ENCODE measurements at places on chromosomes 13 and 19.

DNA sequence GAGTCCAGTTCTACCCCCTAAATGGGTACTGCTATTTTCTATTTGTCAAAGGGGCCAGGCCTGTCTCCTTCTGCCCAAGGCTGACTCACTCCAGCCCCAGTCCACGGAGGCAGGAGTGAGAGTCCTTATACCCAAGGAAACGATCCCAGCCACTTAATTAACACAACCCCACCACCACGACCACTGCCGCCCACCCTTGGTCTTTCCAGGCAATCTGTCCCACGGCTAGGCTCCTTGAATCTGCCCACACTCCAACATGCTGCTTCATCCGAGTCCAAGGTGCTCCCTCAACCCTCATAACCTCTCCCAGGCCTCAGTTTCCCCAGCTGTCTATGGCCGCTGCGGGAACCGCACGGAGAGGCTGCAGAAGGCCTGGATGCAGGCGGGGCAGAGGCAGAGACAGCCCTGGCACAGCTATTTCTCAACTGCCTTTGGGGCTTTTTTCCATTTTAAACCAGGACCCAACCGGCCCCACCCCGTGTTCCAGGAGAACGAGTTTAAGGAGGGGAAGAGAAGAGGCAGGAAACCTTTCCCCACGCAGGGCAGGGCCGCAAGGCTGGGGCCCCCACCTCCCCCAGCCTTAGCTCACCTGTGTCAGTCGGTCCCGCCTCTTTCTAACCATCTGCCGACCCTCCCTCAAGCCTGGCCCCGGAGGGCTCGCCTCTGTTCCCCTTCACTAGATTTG, 746 bp downstream of the RAB3D start:
- no peak for DNase-seq

GRCh38 chr19:50478901-50479715, 2.5 kb upstream of the GARIN5A start:
- DNase-seq, result peak; percentile 33

GRCh38 chr13:51585696-51586095, 1.4 kb downstream of the WDFY2 start:
- DNase-seq, result no peak

GRCh38 chr19:56900573-56901097, 60.1 kb upstream of the PEG3 start:
- no peak for DNase-seq

- no peak for DNase-seq
Observed at GRCh38 chr19:52990759-52991418, 22.8 kb upstream of the ERVV-1 start.

GRCh38 chr13:39957868-39958677, 302.6 kb downstream of the COG6 start:
- DNase-seq, result no peak

DNA sequence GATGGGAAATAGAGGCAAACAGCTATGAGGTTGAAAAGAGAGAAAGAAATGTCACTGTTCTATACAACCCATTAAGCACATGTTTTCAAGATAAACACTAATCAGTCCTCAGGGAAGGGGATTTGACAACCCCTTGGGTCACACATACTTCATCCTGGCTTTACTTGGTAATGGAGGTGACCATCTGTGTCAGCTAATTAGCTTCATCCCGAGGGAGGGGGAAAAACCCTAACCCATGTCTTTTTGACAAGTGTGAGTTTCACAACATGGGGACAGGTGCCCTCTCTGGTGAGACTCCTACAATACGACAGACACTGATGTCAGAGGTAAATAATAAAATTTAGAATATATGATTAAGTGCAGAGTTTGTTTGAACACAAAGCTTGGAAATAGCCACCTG, 43.1 kb downstream of the ZNF611 start:
- no peak for DNase-seq

- peak; percentile 65 for DNase-seq
Observed at GRCh38 chr19:17405250-17406045, at the start of gene BST2. Gene BST2, minus strand, starts transcription at chr19:17405630. Its CDS starts 55 bp downstream, at chr19:17405575.

DNA sequence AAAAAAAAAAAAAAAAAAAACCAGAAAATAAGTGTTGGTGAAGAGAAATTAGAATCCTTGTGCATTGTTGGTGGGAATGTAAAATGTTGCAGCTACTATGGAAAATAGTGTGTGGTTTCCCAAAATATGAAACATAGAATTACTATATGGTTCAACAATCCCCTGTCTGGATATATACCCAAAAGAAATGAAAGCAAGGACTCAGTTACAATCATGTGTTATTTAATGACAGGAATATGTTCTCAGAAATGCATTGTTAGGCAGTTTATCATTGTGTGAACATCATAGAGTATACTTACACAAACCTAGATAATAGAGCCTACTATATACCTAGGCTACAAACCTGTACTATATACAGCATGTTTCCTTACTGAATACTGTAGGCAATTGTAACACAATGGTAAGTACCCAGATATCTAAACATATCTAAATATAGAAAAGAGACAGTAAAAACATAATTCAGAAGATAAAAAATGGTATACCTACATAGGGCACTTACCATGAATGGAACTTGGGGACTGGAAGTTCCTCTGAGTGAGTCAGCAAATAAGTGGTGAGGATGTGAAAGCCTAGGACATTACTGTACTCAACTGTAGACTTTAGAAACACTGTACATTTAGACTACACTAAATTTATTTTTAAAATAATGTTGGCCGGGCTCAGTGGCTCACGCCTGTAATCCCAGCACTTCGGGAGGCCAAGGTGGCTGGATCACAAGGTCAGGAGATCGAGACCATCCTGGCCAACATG, 25.7 kb upstream of the SLC7A1 start:
- DNase-seq, result no peak

DNA sequence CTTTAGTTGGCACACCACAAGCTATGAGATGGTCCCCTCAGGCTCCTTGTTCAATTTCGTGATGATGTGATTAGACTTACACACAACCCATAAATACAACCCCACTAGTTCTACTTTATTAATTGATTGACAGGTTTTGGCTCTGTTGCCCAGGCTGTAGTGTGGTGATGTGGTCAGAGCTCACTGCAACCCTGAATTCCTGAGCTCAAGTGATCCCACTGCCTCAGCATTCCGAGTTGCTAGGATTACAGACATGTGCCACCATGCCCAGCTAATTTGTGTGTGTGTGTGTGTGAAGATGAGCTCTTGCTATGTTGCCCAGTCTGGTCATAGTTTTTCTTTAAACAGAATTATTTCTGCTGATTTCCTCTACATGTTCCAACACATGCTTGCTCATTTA, 17.5 kb upstream of the HTR2A start:
- no peak for DNase-seq

GRCh38 chr13:112333756-112334543, 42.2 kb upstream of the SPACA7 start:
- no peak for DNase-seq

GRCh38 chr19:49636233-49636932, 3.6 kb downstream of the RRAS start:
- DNase-seq, result no peak

GRCh38 chr13:100464006-100464405, 124.6 kb downstream of the GGACT start:
- no peak for DNase-seq

DNA sequence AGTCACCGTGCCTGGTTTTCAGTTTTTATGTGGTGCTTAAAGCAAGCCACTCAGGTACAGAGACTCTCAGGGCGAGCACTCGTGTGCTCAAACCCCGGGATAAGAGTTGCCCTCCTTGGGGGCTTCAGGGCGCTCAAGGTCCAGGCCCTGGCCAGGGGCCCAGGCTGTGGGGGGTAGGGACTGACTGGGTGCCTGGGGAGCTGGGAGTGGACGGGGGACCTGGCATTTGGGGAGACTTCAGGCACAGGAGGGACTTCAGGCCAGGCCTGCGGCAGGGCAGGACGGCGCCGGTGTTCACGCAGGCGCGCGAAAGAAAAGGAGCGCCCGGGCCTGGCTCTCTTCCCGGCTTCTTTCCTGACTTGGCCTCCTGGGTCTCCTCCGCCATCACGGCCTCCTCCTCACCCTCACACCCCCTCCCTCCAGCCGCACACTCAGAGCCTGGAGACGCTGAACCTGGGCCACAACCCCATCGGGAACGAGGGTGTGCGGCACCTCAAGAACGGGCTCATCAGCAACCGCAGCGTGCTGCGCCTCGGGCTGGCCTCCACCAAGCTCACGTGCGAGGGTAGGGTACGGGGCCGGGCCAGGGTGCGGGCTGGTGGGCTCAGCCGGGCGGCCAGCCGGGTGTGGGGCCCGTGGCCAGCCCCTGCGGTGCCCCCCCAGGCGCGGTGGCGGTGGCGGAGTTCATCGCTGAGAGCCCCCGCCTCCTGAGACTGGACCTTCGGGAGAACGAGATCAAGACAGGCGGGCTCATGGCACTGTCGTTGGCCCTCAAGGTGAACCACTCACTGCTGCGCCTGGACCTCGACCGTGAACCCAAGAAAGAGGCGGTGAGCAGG, 16.1 kb downstream of the NKPD1 start:
- no peak for DNase-seq

DNA sequence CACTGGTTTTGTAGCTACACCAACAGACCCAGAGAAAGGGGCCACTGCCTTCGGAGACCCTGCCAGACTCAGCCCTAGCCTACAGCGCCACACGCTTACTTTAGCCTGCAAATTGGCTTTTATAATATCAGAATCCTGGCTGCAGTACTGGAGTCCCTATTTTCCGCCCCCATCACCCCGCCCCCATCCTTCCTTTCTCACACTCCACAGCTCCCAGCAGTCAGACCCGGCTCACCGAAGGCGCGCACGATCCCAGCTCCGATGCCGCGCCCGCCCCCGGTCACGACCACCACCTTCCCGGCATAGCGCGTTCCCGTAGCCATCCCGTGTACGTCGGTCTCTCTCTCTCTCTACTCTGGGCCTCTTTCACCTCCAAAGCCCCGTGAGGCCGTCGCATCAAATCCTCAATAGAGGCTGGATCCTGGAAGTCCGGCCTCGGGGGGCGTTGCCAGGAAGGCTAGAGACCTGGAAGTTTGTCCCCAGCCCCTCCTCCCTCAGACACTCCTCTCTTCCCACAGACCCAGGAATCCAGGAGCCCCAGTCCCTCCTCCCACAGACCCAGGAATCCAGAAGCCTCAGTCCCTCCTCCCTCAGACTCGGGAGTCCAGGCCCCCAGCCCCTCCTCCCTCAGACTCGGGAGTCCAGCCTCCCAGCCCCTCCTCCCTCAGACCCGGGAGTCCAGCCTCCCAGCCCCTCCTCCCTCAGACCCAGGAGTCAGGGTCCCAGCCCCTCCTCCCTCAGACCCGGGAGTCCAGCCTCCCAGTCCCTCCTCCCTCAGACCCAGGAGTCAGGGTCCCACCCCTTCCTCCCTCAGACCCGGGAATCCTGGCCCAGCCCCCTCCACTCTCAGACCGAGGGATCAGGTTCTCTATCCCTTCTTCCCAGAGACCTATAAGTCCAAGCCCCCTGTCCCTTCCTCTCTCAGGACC, at the start of gene HSD17B14:
HSD17B14 (minus strand) TSS at position 403 of the 929 bp plus-strand sequence; CDS start at position 323, 80 bp downstream.
- DNase-seq, result peak; percentile 34

- DNase-seq, result no peak
Observed at GRCh38 chr13:92825938-92826596, 400.5 kb upstream of the GPC6 start.

DNA sequence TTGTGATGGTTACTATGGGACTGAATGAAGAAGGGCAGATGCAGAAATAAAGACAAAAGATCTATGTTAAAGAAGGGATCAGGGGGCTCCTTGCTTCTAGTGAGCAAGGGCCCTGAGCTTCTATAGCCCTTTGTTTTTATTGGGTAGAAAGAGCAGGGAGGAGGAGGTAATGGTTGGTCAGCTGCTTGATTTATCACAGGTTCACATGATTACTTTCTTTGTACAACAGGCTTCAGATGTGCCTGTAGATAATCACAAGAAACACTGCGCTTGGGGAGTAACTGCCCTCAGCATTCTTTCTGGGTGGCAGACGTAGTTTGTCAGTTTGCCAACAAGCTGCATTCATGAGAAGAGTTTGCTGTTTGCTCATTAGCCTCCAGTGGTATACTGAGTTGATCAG, 4.8 kb upstream of the ZNF439 start:
- no peak for DNase-seq

GRCh38 chr13:39419876-39420275, 183.1 kb downstream of the LHFPL6 start:
- DNase-seq, result no peak

DNA sequence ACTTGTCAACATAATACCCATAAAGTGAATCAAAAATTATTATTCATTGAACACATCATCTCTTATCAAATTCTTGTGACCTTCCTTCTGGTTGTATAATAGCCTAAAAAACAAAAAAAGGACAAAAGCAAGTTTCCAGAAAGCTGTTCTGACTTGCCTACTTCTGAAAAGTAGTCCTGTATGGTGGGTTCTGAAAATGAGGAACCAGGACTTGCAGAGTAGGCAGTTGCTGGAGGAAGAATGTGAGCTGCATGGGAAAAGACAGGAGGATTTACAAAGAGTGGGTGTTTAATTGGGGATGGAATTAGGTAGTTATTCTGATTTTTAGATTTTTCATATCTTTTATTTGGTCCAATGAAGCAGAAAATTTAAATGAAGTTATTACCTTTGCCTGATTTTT, 56.7 kb downstream of the RCBTB2 start:
- DNase-seq, result no peak

GRCh38 chr13:46982856-46983582, 86.2 kb upstream of the HTR2A start:
- no peak for DNase-seq

GRCh38 chr19:51129716-51130115, 5.0 kb downstream of the SIGLEC9 start:
- DNase-seq, result no peak

DNA sequence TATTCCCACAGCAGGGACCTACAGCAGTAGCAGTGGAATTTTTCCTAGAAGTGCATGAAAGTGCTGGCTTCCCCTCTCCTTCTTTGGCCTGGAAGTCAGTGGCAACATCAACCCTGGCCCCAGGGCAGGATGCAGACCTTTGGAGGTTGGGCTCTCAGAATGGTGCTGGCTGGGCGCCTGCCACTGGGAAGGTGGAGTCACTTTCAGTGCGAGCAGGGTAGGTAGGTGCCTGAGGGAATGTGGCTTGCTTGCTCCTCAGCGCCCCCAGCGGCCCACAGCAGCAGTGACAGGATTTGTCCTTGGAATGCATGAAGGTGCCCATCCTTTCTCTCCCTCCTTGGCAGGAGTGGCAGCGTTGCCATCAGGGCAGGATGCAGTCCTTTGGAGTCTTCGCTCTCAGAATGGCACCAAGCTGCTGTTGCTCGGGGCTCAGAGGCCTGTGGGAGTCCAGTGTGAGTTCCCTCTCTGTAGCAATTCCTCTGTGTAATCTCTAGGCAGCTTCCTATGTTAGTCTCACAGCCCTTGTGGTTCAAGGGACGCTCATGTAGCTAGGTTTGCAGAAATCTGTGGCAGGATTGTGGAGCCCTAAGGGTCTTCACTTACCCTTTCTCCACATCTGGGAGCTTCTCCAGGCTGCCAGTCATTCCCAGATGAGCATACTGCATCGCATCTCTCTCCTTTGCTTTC, 354.4 kb upstream of the DACH1 start:
- DNase-seq, result no peak

GRCh38 chr13:50484472-50485113, 358.9 kb downstream of the DLEU7 start:
- no peak for DNase-seq

GRCh38 chr13:73324842-73325722, 266.3 kb downstream of the KLF5 start:
- DNase-seq, result no peak

All from activated naive CD4-positive, alpha-beta T cell treated with anti-CD3 and anti-CD28 coated beads, Interleukin-2, amount 10 ng/mL, durations not matched to agents 7 days and 5 days (primary cell).